Activated CD4-positive, CD25-positive, alpha-beta regulatory T cell treated with anti-CD3 and anti-CD28 coated beads, Interleukin-2, amount 50 U/mL, for 24 hours (primary cell): ENCODE measurements at places on chromosomes 3 and 15.

DNA sequence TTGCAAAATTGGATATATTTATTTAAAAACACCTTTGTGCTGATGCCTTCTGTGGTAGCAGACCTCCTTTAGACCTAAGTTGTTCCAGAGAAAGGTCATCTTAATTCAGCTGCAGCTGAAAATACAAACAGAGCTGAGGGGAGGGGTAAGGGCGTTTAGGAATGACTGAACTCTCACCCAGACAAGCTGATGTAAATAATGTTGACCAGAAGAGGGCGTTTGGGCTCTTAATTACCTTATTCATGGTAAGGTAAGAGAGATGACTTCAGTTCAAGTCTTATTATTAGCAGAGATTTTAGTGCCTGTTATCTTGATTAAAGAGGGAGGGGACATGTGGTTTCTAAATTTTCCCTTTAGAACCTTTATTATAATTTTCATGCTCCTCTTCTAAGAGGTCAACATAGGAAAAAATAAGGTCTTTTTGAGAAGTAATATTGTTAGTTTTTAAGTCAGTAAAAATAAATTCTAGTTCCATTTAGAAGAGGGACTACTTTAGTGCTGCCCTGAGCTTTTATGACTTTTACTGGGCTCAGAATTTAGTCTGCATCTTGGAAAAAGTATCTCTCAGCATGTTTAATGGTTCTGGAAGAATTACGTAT lies 46.3 kb downstream of the GPR171 start:
- peak; percentile 79 for ATAC-seq

GRCh38 chr3:100825574-100825973 lies 116.3 kb downstream of the TFG start:
- ATAC-seq: no peak

GRCh38 chr3:37210230-37210629 lies 35.8 kb upstream of the LRRFIP2 start:
- ATAC-seq: no peak

GRCh38 chr15:65963911-65964482 lies 94.7 kb downstream of the RAB11A start:
- ATAC-seq: no peak

DNA sequence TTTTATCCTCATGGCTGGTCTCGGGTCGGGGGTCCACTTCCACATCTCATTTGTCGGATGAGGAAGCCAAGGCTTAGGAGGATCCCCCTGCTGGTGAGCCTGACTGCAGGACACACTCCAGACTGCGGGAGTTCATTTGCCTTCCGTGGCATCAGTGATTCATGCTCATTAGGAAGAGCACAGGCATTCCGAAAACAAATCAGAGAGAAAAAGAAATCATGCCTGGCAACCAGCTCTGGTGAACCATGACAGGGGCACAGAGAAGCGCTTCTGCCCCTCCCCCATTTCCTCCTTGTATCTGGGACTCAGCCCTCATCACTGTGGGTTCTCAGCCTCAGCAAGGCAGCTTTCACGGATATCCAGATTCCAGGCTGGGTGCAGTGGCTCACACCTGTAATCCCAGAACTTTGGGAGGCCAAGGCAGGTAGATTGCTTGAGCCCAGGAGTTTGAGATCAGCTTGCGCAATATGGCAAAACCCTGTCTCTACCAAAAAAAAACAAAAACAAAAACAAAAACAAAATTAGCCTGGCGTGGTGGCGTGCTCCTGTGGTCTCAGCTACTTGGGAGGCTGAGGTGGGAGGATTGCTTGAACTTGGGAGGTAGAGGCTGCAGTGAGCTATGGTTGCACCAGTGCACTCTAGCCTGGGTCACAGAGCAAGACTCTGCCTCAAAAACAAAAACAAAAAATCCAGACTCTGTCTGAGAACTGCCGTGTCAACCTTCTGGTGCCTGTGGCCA lies 28.4 kb downstream of the IRAK2 start:
- ATAC-seq: peak; percentile 7

DNA sequence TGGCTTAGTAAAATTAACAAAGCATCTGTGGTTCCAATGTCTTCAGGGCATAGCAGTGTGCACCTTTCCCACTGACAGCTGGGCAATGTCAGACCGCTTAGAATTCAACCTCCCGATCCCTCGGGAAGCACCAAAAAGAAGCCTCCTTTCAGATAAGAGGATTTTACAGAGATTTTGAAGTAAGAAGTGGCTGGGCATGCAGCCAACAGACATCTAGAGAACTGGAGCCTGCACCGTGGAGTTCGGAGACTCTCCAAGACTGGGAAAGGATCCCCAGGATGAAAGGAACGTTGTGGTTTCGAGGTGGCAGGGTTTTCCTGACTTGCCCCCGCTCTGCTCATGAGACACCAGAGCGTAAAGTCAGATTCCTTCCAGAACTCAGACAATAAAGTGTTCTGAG lies 5.3 kb downstream of the FAM174B start:
- no peak for ATAC-seq

DNA sequence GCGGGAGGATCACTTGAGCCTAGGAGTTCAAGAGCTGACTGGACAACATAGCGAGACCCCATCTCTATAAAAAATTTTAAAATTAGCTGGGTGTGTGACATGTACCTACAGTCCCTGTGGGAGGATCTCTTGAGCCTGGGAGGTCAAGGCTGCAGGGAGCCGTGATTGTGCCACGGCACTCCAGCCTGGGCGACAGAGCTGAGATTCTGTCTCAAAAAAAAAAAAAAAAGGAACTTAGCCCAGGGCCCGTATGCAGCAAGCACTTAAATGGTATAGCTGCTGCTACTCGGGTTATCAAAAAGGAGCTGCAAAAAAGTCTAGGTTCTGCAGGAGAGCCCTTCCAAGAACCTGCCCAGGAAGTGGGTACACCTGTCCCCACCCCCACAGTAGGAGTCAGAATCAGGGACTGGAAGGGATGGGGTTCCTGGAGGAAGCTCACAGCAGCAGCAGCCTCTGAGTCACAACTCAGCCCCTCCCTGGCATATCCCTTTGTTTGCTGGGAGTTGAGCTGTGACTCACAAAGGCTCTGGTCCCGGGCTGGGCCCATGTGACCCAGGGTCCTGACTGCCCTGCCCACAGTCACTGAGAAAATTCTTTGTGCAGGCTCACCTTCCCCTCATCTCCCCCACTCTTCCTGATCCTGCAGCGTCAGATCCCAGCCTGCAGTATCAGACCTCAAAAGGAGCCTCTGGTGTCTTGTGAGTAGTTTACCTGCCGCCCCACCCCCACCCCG lies at the start of gene SPATA12:
SPATA12 (plus strand) TSS at position 576 of the 733 bp plus-strand sequence. CDS start 13,031 bp downstream, outside the sequence.
- ATAC-seq: no peak

GRCh38 chr15:96553006-96553405 lies 222.5 kb downstream of the NR2F2 start:
- no peak for ATAC-seq

DNA sequence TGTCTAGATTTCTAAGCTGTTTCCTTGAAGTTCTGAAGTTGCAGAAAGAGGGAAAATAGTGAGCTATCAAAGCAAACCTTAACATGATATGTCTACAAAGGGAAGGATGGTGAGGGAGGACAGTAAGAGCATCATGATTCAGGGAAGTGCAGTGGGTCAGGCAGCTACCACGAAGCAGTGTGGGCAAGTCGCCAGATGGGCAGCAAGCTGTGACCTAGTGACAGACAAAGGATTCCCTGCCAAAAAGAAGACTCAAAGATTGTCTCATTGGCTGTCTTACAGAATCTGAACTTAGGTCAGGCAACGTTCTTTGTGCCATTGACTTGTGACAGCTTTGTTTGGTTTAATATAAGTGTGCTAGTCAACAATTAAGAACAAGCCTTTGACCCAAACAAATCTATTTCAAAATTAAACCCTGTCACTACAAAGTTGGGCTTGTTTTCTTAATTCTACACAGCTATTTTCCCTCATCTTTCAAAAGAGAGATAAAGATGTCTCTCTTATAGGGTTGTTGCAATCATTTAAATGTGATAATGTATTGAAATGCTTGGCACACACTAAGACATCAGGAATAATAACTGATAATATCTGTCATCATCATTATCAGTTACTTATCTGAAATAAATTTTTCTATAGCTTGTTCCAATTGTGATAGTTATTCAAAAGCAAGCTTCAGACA lies 153.3 kb downstream of the ECT2 start:
- no peak for ATAC-seq

- ATAC-seq: no peak
Observed at GRCh38 chr3:148464246-148464645, 233.5 kb upstream of the AGTR1 start.

- ATAC-seq: no peak
Observed at GRCh38 chr3:52388933-52389332, 56.0 kb downstream of the SEMA3G start.

DNA sequence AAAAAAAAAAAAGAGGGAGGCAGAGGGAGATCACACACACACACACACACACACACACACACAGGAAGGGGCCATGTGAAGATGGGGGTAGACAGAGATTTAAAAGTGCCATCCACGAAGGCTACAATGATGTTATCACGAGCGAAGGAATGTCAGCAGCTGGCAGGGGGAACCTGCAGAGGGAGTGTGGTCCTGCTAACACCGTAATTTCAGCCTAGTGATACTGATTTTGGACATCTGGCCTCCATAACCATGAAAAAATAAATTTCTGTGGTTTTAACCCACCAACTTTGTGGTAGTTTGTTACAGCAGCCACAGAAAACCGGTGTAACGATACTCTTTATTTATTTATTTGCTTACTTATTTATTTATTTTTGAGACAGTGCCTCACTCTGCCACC lies 76.0 kb downstream of the TMCO5A start:
- no peak for ATAC-seq

DNA sequence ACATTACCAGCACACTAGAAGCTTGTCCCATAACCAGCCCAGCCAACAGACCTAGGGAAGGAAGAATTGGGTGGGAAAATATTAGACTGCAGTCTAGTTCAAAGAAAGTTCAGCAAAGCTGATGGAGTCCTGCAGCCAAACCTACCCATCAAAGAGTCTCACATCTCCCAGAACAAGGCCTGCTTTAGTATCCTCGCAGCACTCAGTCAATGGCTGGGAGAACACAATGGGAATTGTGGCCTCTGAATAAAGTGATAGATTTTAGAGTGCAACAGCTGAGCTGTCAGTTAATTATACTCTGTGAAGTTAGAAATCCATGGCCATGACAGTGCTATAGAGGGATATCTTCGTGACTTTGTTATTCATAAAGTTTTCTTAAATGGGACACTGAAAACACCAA lies 207.2 kb upstream of the NAALADL2 start:
- ATAC-seq: no peak

DNA sequence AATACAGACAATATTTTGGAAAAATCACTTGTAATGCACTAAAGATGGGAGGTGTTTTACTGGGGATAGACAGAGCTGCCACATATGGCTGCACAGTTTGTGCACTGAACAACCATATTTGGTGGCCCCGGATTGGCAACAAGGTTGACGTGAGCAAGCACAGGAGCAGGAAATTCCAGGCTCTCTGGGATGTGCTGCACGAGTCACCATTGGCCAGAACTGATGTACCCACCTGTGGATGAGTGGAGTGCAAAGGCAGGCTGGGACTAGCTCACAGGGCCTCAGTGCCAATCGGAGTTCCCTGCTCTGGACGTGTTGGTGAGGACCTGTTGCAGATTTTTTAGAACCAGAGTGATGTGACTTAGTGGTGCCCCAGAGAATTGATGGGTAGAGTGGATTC lies 42.0 kb upstream of the SCAANT1 start:
- no peak for ATAC-seq

GRCh38 chr3:41933154-41933676 lies 28.7 kb downstream of the ULK4 start:
- ATAC-seq: no peak

DNA sequence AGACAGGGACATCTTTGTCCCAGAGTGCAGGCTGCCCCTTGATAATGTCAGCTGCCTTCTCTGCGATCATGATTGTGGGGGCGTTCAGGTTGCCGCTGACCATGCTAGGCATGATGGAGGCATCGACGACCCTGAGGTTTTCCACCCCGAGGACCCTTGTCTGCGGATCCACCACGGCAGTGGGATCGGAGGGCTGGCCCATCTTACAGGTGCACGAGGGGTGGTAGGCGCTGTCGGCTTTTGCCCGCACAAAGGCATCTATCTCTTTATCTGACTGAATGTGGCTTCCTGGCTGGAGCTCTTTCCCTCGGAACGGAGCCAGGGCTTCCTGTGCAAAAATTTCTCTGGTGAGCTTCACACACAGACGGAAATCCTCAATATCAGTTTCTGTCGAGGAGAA lies 28.4 kb downstream of the CHDH start:
- ATAC-seq: no peak

GRCh38 chr3:7309641-7310102 lies 448.8 kb downstream of the GRM7 start:
- ATAC-seq: no peak

GRCh38 chr3:112546216-112546759 lies 15.5 kb downstream of the ATG3 start:
- ATAC-seq: no peak

GRCh38 chr3:72440491-72440890 lies 407.8 kb downstream of the SHQ1 start:
- no peak for ATAC-seq

- no peak for ATAC-seq
Observed at GRCh38 chr15:50184863-50185504, 3.0 kb downstream of the SLC27A2 start.

DNA sequence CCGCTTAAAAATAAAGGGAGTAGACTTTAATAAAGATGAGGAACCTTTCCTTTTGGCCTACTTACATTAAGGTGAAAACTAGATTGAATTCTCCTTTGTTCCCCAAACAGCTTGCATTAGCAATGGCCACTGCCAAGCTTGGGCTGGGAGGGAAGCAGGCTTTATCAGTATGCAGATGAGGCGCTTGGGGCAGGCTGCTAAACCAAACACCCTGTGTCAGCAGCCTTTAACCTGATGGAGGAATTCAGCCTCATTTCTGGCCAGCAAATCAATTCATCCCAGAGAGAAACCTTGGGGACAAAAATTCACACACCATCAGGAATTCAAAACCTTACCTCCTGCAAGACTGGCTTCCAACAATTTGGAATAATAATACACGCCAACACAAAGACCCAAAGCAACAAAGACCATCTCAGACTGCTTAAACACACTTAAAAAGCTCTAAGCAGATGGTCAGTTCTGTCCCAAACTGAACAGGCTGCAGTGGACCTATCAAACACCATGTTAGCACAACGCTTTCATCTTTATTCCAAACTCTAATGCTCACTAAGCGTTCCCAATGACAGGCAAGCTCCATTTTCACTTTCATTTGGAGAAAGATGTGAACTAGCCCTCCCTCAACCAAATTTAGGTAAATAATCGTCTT lies 255.1 kb upstream of the CMC1 start:
- no peak for ATAC-seq

GRCh38 chr3:179416681-179417080 lies 34.6 kb downstream of the GNB4 start:
- no peak for ATAC-seq

DNA sequence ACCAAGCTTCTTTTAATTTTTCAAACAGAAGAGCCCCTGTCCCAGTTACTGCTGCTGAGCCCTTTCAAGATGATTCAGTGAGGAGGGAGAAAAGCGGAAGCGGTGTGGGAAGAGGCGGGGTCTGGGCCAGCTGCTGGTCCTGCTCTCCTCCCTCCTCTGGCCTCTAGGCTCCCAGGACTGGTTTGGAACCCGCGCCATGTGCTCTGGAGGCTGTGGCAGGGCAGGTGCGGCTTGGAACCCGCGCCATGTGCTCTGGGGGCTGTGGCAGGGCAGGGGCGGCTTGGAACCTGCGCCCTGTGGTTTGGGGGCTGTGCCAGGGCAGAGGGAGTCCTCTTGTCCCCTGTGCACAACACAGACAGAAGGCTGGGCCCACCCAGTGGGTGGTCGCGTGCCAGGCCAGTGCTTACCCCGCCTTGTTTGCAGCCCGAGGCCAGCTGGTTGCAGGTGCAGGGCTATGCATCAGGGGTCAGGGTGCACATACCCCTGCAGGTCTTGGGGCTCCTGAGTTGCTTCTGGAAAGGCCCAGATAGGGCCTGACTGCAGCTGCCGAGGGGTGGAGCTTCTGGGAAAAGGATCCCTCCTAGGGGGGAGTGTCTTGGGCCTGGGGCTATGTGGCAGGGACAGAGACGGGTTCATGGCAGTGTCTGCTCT lies 12.2 kb downstream of the ALG1L2 start:
- no peak for ATAC-seq
